ENCODE measurements at places on chromosomes 5 and 9.

DNA sequence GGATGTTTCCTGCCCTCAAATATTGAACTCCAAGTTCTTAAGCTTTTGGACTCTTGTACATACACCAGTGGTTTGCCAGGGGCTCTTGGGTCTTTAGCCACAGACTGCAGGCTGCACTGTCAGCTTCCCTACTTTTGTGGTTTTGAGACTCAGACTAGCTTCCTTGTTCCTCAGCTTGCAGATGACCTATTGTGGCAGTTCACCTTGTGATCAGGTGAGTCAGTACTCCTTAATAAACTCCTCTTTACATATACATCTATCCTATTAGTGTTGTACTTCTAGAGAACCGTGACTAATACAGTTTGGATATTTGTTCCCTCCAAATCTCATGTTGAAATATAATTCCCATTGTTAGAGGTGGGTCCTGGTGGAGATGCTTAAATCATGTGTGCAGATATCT lies 681.9 kb upstream of the ARRDC3 start:
- no peak for DNase-seq

- no peak for DNase-seq
Observed at GRCh38 chr5:167244583-167244982, 1046.9 kb upstream of the WWC1 start.

GRCh38 chr5:15798006-15798405 lies 298.0 kb downstream of the FBXL7 start:
- DNase-seq: no peak

GRCh38 chr5:158910782-158911692 lies 188.7 kb downstream of the EBF1 start:
- no peak for DNase-seq

DNA sequence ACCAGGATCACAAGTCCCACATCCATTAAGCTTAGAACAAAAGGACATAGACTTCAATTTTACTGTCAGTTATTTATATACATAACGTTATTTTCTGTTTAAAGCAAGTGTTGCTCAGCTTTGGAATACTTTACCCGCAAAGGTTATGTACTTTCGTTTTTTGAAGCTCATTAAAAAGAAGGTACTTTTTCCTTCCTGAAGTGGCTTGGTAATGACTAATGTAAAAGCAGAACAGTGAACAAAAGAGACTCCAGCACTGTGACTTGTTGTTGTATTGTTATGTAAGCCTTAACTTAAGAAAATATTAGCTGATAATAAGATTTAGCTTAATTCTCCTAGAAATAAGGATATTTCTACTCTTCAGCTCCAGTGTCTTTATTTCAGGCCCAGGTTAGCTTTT lies 97.3 kb upstream of the SLCO6A1 start:
- no peak for DNase-seq

- DNase-seq: no peak
Observed at GRCh38 chr5:173802670-173803165, 85.4 kb upstream of the CPEB4 start.

GRCh38 chr5:116520771-116521170 lies 53.9 kb downstream of the SEMA6A start:
- no peak for DNase-seq

GRCh38 chr5:163807781-163808180 lies 302.4 kb downstream of the MAT2B start:
- no peak for DNase-seq
